ENCODE measurements at places on chromosomes 12 and 14. TPM values are rescaled to one million over a fixed set of nuclear protein-coding genes. Genes with fewer than 3 reads are reported as not detected.

- DNase-seq: no peak
Observed at GRCh38 chr14:54487771-54488170, 1.0 kb downstream of the GMFB start.

GRCh38 chr14:68550338-68550715, 242.5 kb downstream of the ZFP36L1 start:
- no peak for DNase-seq

DNA sequence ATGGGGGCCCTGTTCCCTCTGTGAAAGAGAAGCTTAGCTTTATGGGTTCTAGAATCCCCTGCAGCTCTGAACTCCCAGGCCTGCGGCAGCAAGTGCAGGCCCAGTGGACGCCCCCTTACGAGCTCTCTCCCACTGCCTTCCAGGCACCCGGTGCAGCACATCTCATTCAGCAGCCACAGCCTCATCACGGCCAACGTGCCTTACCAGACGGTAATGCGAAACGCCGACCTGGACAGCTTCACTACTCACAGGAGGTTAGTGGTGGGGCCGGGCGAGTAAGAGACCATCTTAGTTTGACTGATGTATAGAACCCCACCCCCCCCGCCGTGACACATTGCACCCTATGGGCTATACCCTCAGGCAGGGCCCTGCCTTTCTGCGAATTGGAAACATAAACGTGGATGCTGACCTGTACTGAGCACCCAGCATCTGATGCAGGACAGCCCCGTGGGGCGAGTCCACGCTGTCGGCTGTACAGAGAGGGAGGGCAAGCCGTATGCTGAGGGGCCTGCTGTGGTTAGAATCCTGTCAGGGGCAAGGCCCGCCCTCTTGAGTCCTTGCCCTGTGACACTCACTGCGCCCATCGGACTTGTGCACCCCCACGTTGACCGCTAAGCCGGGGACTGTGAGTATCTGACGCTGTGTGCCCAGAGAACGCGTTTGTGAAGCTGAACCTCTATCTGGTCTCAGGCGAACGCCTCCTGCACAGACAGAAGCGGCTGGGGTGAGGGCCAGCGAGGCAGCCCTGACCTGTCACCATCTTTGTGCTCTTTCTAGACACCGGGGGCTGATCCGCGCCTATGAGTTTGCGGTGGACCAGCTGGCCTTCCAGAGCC, 71.7 kb downstream of the TESC start:
- no peak for DNase-seq

ADAM21 gene
- polyA plus RNA-seq: 1.0 TPM

SLC11A2 gene
- polyA plus RNA-seq: 56.7 TPM

VWF gene
- polyA plus RNA-seq: 155 TPM
